PC-3 (cell line): ENCODE measurements at places on chromosomes 6 and 20. TPM values are rescaled to one million over a fixed set of nuclear protein-coding genes. Genes with fewer than 3 reads are reported as not detected.

Gene PBOV1
- total RNA-seq: not detected in 2 replicates

Gene FAM83B
- 0.07 and 0.29 TPM in 2 replicates for total RNA-seq

Gene SLC4A11
- total RNA-seq: 23.7 and 26.8 TPM in 2 replicates

Gene RIPPLY2
- not detected in 2 replicates for total RNA-seq

Gene ISM1
- total RNA-seq: not detected in 2 replicates

Gene FARS2
- 18.4 and 23.0 TPM in 2 replicates for total RNA-seq

Gene CAP2
- 8.2 and 11.6 TPM in 2 replicates for total RNA-seq

Gene PGC
- total RNA-seq: not detected in 2 replicates

Gene GPR63
- total RNA-seq: 0.07 and 0.17 TPM in 2 replicates

Gene FAM184A
- total RNA-seq: 1.2 and 4.4 TPM in 2 replicates

Gene PEX7
- total RNA-seq: 6.6 and 9.9 TPM in 2 replicates
